Left kidney (tissue), 8 donors: ENCODE measurements at places on chromosomes 2 and 18. TPM values are rescaled to one million over a fixed set of nuclear protein-coding genes. Genes with fewer than 3 reads are reported as not detected.

DNA sequence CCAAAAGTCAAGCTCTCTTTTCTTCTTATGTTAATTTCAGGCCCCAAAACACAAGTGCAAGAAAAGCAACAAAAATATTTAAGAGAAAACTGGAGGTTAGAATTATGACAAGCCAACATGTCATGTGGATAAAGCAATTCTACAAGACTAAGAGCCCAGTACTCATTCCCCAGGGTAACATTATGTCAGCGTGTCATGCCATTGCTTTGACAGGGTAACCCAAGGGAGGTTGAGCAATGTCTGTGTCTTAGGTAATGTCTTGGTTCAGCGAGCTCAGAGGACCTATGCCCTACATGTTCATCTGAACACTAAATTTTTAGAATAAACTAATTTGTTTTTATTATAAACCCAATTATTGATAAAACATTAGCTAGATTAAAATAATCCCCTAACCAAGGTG, 173.2 kb upstream of the ZNF804A start:
- DNase-seq = no peak

- no peak for DNase-seq
Observed at GRCh38 chr2:7634409-7634808, 717.2 kb downstream of the RNF144A start.

Gene SP5
- polyA plus RNA-seq = 0.47 TPM

Gene TMEFF2
- polyA plus RNA-seq = 12.6 TPM

DNA sequence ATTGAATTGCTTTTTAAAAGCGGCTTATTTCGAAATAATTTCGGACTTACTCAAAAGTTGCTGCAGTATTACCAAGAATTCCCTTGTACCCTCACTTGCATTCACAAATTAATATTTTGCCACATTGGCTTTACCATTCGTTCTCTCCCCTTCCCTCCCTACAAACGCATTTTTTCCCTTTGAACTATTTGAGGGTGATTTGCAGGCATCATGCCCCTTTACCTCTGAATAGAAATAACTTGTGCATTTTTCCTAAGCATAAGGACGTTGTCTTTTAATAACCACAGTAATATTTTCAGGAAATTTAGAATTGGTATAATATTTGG, 608 bp downstream of the CCDC138 start:
- DNase-seq = no peak

Gene PTRHD1
- polyA plus RNA-seq = 33.7 TPM
